Activated CD4-positive, CD25-positive, alpha-beta regulatory T cell (primary cell): ENCODE measurements at places on chromosomes 1 and 21.
A peak's percentile ranks its signal among the peaks of the same experiment; 100 is the strongest.

DNA sequence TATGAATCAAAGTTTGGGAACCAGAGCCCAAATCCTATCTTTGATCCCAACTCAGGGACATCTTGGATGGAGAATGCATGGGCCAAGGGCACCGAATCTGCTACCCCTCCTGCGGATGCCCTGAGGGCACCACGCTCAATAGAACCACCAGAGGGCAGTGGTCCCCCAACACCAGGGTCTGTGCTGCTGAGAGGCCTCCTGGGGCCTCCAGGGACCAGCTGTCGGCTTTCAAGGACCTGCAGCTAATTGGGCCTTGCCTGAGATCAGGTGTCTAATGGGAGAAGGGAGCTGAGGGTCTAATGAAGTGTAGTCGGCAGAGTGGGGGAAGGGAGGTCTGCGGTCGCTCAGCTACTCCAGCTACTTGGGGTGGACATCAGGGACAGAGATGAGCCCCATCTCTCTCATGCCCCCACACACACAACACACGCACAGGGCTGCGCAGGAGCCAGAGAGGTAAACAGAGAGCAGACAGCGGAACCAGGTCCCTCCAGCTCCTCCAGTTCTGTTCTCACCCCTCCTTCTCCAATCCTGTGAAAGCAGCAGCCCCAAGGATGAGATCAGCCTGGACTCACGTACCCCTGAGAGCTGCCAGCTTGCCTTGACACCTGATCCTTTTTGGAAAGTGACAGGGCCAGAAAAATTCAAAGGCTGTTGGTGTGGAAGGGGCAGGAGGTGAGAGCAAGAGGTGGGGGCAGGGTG lies 34.9 kb upstream of the PPP1R15B start:
- peak; percentile 59 for DNase-seq

DNA sequence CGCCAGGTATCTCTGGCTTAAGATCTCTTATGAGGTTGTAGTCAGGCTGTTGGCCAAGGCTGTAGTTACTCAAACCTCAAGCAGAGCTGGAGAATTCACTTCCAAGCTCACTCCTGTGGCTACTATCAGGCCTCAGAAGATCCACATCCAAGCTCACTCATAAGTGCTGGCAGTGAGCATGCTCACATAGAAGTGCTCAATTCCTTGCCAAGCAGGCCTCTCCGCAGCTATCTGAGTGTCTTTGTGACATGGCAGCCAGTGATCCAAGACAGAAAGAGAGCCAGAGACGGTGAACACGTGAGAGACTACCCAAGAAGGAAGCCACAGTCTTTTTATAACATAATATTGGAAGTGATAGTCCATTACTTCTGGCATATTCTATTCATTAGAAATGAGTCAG lies 278.2 kb downstream of the PAPPA2 start:
- no peak for DNase-seq

- no peak for DNase-seq
Observed at GRCh38 chr21:28127175-28127785, 865.4 kb downstream of the LTN1 start.

DNA sequence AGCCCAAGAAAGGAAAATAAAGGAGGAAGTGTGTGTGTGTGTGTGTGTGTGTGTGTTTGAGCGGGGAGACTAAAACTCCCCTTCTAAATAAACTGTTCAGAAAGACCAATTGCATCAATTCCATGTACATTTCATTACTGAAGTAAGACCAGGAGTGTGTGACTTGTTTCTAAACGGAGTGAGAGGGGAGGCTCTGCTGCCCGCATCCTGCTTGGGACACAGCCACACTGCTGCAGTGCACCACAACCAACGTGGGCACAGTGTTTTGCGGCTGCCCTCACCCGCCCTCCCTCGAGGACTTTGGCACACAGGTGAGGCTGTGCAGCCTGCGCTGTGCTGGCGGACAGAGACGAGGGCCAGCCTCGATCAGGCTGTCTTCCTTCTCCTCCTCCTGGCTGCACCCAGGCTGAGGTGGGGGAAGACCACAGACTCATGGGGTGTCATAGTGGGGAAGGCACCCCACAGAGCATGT lies 31.0 kb upstream of the H6PD start:
- no peak for DNase-seq

- DNase-seq: no peak
Observed at GRCh38 chr1:157133426-157133825, 4.8 kb downstream of the ETV3 start.

GRCh38 chr21:40902299-40902698 lies 55.3 kb upstream of the DSCAM start:
- no peak for DNase-seq

DNA sequence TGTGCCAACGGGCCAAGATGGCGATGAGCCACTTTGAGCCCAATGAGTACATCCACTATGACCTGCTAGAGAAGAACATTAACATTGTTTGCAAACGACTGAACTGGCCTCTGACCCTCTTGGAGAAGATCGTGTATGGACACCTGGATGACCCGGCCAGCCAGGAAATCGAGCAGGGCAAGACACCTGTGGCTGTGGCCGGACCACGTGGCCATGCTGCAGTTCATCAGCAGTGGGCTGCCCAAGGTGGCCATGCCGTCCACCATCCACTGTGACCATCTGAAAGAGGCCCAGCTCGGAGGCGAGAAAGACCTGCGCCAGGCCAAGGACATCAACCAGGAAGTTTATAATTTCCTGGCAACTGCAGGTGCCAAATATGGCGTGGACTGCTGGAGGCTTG lies 32.2 kb upstream of the GPR137B start:
- DNase-seq: no peak
